ENCODE measurements at places on chromosomes 12 and 14. TPM values are rescaled to one million over a fixed set of nuclear protein-coding genes. Genes with fewer than 3 reads are reported as not detected.

GRCh38 chr14:95695051-95695450 lies 8.8 kb downstream of the TCL1B start:
- H3K4me1 ChIP-seq: no peaks in the 10 kb centered on the region
- no peak for ATAC-seq
- no peak overlapping the region for H3K4me3 ChIP-seq
- no peaks in the 10 kb centered on the region for H3K36me3 ChIP-seq
- no peak overlapping the region for H3K27ac ChIP-seq
- peaks cover 36% of the 10 kb centered on the region for H3K27me3 ChIP-seq

GRCh38 chr12:103462675-103463074 lies 33.1 kb downstream of the C12orf42 start:
- ATAC-seq: no peak
- no peak overlapping the region for H3K27ac ChIP-seq
- H3K36me3 ChIP-seq: no peaks in the 10 kb centered on the region
- H3K27me3 ChIP-seq: no peaks in the 10 kb centered on the region
- H3K4me1 ChIP-seq: no peaks in the 10 kb centered on the region

GRCh38 chr12:40864891-40865290 lies 172.7 kb downstream of the CNTN1 start:
- no peaks in the 10 kb centered on the region for H3K36me3 ChIP-seq
- ATAC-seq: no peak
- H3K27me3 ChIP-seq: no peaks in the 10 kb centered on the region
- no peak overlapping the region for H3K4me3 ChIP-seq
- H3K27ac ChIP-seq: no peak overlapping the region

DNA sequence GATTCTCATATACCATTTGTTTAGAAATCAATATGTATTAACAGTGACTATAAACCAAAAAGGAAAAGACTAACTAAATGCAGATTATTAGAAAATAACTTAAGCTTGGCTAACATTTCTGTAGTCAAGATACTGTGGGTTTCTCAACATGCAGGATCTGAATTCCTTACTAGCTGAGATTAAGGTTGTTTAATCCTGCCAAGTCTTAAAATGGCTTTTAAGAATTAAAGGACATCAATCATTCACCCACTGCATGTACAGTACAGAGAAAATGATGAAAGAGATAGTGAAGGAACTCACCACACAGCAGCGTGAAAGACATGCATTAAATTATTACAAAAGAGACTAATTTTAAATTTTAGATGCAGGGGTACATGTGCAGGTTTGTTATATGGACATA lies 3.8 kb downstream of the ACSS3 start:
- H3K4me3 ChIP-seq: no peak overlapping the region
- ATAC-seq: no peak
- H3K36me3 ChIP-seq: no peaks in the 10 kb centered on the region
- H3K27me3 ChIP-seq: peaks cover 16% of the 10 kb centered on the region

DNA sequence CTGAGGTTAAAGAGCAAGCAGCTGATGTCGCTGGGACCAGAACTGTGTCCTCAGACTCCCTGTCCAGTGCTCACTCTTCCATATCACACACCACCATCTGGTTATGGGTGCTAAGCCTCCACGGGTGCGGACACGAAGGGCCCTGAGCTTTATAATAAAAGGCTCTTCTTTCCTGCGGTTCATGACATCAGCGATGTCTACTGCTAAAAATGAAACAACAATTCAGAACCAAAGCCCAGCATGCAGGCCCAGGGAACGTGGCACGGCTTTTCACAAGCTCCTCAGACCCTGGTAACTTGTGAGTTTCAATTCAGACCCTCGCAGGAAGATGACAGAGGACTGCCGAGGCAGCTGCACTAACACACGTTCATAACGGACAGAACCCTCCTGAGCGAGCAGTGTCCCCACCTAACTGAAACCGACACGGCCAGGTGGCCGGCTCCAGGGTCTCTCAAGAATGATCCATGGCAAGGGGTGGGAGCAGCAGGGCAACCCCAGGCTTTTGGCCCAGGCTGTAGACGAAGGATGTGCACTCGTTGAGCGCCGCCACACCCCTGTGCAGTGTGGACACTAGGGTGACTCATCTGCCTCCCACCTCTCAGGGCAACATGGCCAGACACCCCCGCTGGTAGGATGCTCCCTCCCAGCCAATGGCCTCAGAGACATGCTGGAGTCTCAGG lies 180.3 kb downstream of the CALM1 start:
- no peak overlapping the region for H3K4me3 ChIP-seq
- no peaks in the 10 kb centered on the region for H3K4me1 ChIP-seq
- no peaks in the 10 kb centered on the region for H3K36me3 ChIP-seq
- H3K27me3 ChIP-seq: no peaks in the 10 kb centered on the region
- ATAC-seq: no peak

GRCh38 chr14:89773644-89774316 lies 180.8 kb downstream of the EFCAB11 start:
- peaks cover 12% of the 10 kb centered on the region for H3K4me1 ChIP-seq
- peaks cover 4% of the 10 kb centered on the region for H3K27me3 ChIP-seq

GRCh38 chr12:4230526-4230925 lies 43.0 kb upstream of the CCND2 start:
- H3K4me1 ChIP-seq: no peaks in the 10 kb centered on the region
- H3K4me3 ChIP-seq: no peak overlapping the region
- peaks cover 3% of the 10 kb centered on the region for H3K27me3 ChIP-seq
- no peak overlapping the region for H3K27ac ChIP-seq
- H3K36me3 ChIP-seq: no peaks in the 10 kb centered on the region
- ATAC-seq: no peak

GRCh38 chr12:89889062-89889461 lies 180.4 kb upstream of the ATP2B1 start:
- no peak overlapping the region for H3K4me3 ChIP-seq
- ATAC-seq: no peak
- H3K36me3 ChIP-seq: no peaks in the 10 kb centered on the region
- no peaks in the 10 kb centered on the region for H3K27me3 ChIP-seq
- no peak overlapping the region for H3K27ac ChIP-seq

GRCh38 chr12:56715798-56716197 lies 9.3 kb downstream of the NACA start:
- no peaks in the 10 kb centered on the region for H3K27me3 ChIP-seq
- peaks cover 88% of the 10 kb centered on the region for H3K36me3 ChIP-seq
- ATAC-seq: no peak
- H3K4me1 ChIP-seq: peaks cover 41% of the 10 kb centered on the region

LRTM2 gene
- not detected for total RNA-seq

GDF3 gene
- total RNA-seq: not detected

ADAM20 gene
- total RNA-seq: 0.65 TPM

OR5AU1 gene
- total RNA-seq: not detected

BMP4 gene
- 0.16 TPM for total RNA-seq

GLIPR1 gene
- 45.9 TPM for total RNA-seq

CIROP gene
- total RNA-seq: not detected
